ENCODE measurements at places on chromosomes 2 and 18.

DNA sequence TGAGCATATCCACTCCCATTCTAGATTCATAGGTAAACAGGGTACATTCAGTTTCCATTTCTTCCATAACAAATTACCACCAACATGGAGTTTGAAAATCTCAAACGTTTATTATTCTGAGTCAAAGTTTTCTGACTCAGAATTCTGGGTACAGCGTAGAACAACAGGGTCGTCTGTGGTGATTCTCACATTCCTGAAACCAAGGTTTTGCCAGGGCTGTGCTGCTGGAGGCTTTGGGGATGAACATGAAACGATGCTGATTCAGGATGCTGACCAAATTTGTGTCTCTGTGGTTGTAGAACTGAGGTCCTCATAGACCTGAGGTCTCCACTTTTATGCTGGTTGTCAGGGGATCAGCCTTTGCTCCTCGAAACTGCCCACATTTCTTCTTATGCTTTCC, 255.7 kb downstream of the DSEL start:
- no peak for DNase-seq

GRCh38 chr18:38698088-38698487, 1132.5 kb upstream of the CELF4 start:
- DNase-seq: no peak

DNA sequence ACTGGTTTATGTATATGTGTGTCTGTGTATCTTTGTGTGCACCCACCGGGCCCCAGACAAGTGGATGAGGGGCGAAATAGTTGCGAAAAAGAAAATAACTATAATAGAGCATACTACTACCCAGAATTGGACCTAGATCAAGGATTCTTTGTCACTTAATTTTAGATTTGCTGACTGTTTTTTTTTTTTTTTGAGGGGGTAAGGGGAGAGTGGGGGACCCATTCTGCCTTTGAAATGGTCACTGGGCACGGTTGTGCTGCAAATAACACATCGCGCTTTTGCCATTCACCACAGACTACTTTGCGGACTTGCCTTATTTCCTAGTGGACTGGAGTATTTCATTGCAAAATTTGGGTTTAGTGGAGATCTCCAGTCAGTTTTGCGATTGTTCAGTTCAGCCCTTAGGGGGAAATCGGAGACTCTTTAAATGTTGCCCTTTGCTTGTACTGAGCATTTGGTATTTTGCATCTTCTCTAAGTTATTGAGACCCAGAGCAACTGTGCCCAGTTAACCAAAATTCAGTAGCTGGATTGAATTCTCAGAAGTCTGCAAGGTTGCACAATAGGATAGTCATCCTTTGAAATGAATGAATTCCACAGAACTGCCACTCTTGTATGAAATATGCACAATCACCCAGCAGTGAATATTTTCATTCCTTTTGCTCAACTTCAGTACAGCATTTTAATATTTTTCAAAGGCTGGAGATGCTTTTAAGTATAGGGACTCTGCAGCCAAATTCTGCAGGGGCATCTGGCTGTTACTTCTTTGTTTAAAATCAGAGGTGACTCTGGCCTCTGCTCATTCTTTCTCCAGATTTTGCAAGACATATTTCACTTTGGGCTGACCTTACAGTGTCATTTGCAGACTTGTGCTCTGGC, 2.9 kb downstream of the TRIB2 start:
- DNase-seq: peak; percentile 13

- DNase-seq: no peak
Observed at GRCh38 chr2:8980096-8980495, 23.4 kb downstream of the MBOAT2 start.

DNA sequence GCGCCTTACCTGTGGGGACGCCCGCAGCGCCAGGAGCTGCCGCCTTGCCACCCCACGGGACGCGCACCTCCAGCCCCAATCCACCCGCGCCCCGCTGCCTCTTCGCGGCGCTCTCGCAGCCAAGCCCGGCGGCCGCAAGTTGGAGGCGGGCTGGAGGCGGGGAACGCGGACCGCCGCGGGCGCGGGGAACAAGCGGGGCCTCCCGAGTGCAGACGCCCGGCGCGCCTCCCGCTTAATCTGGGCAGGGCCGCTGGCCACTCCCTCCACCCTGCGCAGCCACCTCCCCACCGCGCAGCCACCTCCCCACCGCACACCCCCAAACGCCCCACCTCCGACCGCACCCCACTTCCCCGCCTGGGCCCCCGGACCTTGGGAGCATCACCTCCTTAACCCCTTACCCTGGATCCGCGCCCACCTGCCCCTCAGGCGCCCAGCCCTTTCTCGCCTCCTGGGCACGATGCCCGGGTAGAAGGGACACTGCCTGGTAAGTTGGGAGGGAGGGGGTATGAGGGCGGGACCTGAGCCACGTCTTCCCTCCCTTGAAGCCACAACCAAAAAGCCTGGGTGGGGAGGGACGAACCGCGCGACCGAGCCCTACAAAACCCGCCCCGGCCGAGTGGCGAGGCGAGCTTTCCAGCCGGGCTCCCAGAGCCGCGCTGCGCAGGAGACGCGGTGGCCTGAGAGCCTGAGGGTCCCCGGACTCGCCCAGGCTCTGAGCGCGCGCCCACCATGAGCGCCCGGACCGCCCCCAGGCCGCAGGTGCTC, at the start of the genes COL4A3 and COL4A4:
COL4A3 (plus strand) TSS at position 627 of the 765 bp plus-strand sequence; CDS start at position 730, 103 bp downstream.
COL4A4 (minus strand) TSS at position 208 of the 765 bp plus-strand sequence. CDS start 16,722 bp downstream, outside the sequence.
- peak; percentile 34 for DNase-seq

DNA sequence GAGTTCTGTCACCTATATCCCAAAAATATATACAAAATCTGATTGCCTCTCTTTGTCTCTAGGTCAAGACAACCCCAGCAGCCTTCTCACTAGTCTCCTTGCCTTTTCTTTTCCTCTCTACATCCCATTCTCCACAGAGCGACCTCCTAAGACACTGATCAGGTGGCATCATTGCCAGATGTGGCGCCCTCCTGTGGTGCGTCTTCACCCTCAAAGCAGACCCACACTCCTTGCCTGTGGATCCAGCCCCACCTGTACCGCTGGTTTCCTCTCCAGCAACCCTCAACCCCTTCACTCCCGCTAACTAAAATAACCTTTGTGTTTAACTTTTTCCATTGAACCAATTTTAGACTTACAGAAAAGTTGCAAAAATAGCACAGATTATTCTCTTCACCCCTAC, 273.3 kb downstream of the GLI2 start:
- no peak for DNase-seq

GRCh38 chr2:9032536-9033255, 29.2 kb upstream of the MBOAT2 start:
- no peak for DNase-seq

- DNase-seq: no peak
Observed at GRCh38 chr2:129756276-129756675, 223.2 kb upstream of the RAB6C start.

GRCh38 chr2:239212929-239213642, 187.7 kb downstream of the HDAC4 start:
- no peak for DNase-seq

- DNase-seq: no peak
Observed at GRCh38 chr18:34773961-34774766, 64.1 kb downstream of the DTNA start.

DNA sequence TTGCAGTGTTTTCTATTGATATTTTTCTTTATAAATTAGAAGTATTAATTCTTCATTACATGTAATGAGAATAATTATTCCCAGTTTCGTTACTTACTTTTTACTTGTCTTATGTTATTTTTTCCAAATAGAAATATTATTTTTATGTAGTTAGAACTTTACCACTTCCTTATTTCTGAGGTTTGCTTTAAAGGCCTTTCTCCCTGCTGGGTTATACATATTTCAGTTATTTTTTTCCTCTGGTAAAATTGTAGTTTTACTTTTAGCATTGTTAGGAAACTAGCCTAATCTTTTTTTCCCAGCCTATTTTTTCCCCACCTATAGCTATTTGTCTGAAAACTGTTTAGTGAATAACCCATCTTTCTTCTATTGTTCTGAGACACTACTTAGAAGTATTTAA, 17.1 kb downstream of the RNF144A start:
- DNase-seq: no peak

- DNase-seq: no peak
Observed at GRCh38 chr2:188919824-188920223, 54.3 kb upstream of the COL3A1 start.

DNA sequence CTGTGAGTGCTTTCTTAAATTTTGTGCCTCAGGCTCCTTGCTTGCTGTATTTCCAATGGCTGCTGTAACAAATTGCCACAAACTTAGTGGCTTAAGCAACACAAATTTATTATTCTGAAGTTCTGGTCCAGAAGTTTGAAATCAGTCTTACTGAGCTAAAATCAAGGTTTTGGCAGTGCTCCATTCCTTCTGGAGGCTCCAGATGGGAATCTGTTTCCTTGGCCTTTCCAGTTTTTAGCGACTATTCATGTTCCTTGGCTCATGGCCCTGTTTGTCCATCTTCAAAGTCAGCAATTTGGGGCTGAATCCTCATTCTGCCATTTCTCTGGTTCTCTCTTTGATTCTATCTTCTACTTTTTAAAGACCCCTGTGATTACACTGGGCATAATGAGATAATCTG, 31.8 kb downstream of the STRADB start:
- no peak for DNase-seq

DNA sequence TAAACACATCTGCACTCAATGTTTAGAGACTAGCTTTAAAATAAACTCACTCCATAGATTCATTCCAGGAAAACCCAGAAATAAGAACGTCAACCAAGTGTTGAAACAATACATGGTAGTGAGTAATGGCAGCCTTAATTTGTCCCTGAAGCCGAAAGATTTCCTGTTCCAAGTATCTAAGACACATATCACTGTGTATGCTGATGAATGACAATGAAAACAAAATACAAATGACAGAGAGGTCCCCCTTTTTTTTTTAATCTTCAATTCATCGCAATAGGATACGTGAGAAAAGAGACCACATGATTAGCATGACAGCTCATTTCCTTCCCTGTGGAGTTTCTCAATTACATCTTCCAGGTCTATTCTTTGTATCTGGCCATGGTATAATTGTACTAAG, 160.5 kb upstream of the STK17B start:
- DNase-seq: no peak

GRCh38 chr18:11327391-11328009, 178.1 kb upstream of the PIEZO2 start:
- DNase-seq: no peak

- DNase-seq: no peak
Observed at GRCh38 chr18:28576941-28577340, 400.0 kb upstream of the CDH2 start.

DNA sequence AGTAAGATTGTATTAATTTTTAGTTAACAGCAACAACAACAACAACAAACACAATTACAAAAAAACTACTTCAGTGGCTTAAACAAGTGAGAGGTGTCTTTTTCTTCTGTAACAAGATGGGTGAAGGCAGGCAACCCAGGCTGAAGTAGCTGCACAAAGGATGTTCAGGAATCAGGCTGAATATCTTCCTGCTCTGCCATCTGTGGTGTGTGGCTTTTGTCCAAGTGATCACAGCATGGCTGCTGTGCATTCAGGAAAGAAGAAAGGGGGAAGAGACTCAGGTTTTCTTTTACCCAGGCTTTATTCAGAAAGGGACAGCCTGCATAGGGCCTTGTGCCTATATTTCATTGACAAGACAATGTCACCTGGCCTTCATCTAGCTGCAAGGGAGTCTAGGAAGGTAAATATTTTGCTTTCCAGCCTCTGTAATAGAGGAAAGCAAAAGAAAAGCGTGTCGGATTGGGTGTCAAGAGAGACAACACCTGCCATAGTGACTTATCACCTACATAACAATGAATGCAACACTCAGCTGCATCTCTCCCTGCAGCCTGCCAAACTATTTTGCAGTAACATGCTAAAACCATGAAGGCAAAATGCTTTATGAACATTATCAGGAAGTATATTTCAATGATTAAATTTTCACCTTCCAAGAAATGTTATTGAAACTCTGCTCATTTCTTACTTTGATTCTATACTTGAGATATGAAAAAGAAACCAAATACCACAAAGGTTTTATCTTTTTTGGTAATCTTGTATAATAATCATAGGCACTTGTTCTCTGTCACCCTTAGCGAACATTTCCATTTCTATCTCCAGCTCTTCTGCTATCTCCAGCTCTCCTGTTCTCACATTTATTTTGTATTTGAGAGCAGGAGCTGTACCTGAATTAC, 14.6 kb downstream of the G6PC2 start:
- DNase-seq: peak; percentile 17

GRCh38 chr2:210938228-210938627, 381.8 kb downstream of the CPS1 start:
- DNase-seq: no peak

DNA sequence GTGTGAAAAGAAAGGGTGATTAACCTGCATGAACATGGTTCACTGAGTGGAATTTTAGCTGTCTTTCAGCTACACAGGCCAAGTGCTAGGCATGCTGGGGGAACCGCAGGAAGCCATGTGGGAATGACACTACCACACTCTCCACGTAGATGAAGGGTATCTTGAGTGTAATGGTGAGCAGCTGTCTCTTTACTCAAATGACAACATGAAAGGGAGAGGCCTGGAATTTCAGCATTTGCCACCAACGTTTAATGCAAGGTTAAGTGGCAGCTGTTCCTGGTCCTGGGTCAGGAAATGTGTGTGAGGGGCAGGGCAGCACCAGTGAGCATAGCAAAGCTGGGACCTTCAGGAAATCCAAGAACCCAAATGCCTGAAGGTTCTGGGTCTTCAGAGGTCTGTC, 588.4 kb downstream of the SLC4A3 start:
- no peak for DNase-seq

DNA sequence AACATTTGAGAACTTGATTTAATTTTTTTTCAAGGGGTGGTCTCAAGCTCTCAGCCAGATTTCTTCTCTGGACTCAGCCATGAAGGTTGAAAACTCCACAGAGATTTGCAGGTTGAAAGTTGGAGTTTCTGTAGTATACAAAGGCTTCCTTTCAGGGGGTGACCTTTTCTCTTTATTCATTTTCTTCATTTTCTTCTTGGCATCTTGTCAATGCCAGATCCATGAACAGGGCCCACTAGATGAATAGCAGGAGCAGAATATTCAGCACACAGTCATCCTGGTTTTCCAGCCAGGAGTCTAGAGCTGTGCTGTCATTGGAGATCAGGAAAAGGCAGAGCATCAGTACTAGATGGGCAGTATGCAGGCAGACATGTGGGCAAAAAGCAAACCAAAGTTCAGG, 62.0 kb downstream of the INSIG2 start:
- DNase-seq: no peak

DNA sequence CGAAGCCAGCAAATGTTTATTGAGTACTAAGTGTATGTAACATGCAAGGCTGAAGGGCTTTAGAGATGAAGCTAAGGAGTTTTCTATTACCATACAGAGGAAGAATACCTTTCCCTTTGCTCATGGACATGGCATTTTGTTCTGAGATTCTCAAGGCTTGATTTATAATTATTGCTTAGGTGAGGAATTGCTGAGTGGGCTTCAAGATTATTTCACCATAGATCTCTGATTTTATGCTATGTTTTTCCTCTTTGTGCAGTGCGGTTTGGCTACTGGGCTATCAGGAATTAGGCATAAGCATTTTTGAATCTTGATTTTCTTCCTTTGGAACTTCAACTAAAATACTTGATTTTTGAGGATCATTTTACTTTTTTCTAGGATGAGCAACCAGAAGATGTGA, 42.5 kb downstream of the VRK2 start:
- no peak for DNase-seq

GRCh38 chr2:235502336-235502735, 8.5 kb downstream of the AGAP1 start:
- no peak for DNase-seq

GRCh38 chr2:161049559-161049958, 110.7 kb upstream of the TANK start:
- no peak for DNase-seq
